ENCODE measurements at places on chromosomes 2 and 18. TPM values are rescaled to one million over a fixed set of nuclear protein-coding genes. Genes with fewer than 3 reads are reported as not detected.

Gene IRS1
- 0.31 TPM for total RNA-seq

Gene CGREF1
- total RNA-seq: 0.72 TPM

Gene CCDC121
- 3.3 TPM for total RNA-seq

Gene REG3G
- 0.22 TPM for total RNA-seq

Gene MC5R
- not detected for total RNA-seq

Gene SERPINB4
- total RNA-seq: not detected

DNA sequence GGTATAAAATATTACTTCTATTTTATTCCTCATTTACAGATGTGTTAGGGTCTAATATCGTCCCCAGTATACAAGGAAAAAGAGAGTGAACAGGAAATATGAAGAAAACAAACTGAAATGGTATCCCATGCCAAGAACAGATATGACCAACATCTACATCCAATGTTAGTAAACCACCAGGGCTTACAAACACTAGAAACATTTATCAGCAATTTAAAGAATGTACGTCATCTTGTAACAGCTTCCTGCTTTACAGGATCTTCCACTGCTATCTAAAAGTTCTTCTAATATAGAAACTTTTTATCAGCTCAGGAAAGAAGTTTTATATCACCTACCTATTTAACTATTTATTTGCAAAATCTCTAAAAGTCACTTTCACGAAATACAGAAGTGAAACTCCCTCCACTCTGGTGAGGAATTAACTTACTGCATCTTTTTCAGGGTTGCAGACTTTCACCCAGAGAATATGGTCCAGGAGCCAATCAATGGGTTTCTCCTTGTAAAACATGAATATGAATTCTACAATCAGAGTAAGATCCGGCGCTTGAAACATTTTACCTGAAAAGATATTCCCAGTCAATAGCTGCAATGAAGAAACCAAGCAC is 35.2 kb downstream of the UNC50 start:
- DNase-seq: no peak

GRCh38 chr18:12460874-12461273 is 53.1 kb downstream of the PRELID3A start:
- peak; percentile 52 for DNase-seq

DNA sequence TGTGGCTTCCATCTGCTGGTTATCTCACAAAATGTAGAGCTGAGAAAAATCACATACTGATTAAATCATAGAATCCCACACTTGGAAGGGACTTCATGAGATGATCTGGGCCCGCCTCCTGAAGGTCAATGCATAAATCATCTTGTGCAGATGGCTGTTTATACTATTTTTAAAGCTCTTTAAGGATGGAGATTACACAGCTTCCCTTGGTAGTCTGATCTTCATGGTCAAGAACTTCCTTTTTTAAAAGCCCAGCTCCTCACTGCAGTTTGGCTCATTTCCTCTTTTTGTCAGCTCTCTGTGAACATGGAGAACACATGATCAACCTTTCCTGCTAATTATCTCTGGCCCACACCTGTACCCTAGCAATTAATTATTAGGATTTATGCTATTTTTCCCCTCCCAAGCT is 25.9 kb downstream of the GCG start:
- DNase-seq: no peak
